ENCODE measurements at places on chromosomes 7 and 10. TPM values are rescaled to one million over a fixed set of nuclear protein-coding genes. Genes with fewer than 3 reads are reported as not detected.

DNA sequence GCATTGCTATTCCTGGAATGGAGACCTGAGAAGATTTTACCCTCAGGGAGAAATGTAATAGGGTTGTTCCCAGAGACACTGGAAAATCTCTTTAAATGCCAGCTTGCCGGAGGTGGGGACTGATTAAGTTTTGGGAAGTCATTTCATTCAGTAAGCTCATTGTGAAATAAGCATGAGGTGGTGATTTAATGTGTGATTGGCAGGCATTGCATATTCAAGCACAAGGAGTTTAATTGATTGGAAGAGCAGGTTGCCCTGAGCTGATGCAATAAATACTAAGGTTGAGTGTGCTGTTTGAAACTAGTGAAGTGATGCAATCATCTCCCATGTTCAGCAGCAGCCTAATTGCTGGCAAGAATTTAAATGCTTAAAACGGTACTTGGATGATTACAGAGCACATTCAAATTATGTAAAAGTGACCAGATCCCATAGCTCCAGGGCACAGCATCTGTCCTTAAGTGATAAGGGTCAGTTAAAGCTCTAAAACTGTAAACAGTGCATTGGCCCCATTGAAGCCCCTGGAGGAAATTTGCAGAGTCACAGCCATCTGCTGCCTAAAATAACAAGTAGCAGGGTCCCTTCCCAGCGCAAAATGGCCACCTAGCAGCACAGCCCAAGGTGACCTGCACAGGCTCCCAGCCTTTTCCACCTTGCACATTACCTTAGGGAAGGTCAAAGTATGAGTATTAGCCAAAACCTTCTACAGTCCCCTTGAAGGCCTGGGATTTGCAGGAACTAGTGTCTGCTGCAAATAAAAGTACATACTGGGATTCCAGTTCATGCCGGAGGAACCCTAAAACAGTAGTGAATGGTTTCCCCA is 92.1 kb downstream of the CCDC71L start:
- peaks cover 10% of the 10 kb centered on the region for H3K4me1 ChIP-seq
- no peak overlapping the region for H3K4me3 ChIP-seq
- DNase-seq: peak; percentile 80
- H3K27me3 ChIP-seq: no peaks in the 10 kb centered on the region

DNA sequence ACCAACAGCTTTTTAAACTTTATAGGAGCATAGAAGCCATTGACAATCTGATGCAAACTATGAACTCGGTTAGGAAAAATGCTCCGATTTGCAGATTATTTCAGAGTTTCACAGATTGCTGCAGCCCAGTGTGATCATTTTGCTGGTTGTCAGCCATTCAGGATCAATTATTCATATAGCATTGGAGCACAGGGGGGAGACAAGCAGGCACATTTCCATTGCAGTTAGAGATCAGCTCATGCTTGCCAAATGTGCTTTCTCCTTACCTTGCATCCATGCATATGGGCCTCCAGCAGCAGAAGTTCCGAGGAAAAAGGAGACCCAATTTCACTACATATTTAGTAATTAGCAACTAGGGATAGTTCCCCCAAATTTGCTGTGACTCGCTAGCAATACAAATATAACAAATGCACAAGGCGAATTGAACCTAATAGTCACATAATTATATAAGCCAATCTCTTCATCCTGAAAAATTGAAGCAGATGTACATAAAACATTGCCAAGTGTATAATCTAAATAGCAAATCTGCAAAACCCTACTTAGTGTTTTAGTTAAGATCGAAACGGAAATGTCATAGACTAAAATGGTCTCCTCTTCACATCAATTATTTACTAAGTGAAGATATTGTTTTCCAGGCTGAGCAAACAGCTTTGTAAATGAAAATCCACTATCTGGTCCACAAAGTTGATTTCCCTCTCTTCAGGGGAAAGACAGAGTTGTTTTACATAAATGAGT is 49.5 kb upstream of the RSU1 start:
- DNase-seq: peak; percentile 47
- H3K4me3 ChIP-seq: peak overlapping the region; percentile 15
- H3K36me3 ChIP-seq: no peaks in the 10 kb centered on the region
- H3K27ac ChIP-seq: peak overlapping the region; percentile 97
- peaks cover 29% of the 10 kb centered on the region for H3K4me1 ChIP-seq

GRCh38 chr10:4830551-4830950 is 4.5 kb downstream of the AKR1E2 start:
- H3K36me3 ChIP-seq: peaks cover 17% of the 10 kb centered on the region
- no peaks in the 10 kb centered on the region for H3K4me1 ChIP-seq
- no peak overlapping the region for H3K4me3 ChIP-seq
- no peaks in the 10 kb centered on the region for H3K27me3 ChIP-seq
- no peak overlapping the region for H3K27ac ChIP-seq

The GPR37 gene
- not detected for polyA plus RNA-seq

The SLC16A12 gene
- 0.13 TPM for polyA plus RNA-seq

DNA sequence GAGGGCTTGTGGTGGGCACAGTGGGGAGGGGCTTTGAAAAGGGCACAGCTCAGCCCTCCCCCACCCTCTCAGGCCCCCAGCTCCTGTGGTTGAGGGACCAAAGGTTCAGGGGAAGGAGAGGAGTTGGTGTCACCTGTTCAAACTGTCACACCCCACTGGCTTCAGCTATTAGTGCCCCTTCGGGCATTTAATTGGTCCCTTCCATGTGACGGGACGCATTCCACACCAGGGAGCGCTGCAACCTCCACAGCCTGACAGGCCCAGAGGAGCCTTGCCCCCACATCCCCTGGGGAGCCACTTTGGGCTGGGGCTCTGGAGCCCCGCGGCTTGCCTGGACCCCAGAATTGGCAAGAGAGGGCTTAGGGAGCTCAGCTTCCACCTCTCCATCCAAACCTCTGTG is 75.7 kb downstream of the C10orf105 start:
- H3K27me3 ChIP-seq: no peaks in the 10 kb centered on the region
- no peak for DNase-seq
- peaks cover 20% of the 10 kb centered on the region for H3K4me1 ChIP-seq
- H3K27ac ChIP-seq: no peak overlapping the region
- no peaks in the 10 kb centered on the region for H3K36me3 ChIP-seq
- H3K4me3 ChIP-seq: no peak overlapping the region

GRCh38 chr7:5193880-5194279 is 3.8 kb downstream of the WIPI2 start:
- peaks cover 10% of the 10 kb centered on the region for H3K4me1 ChIP-seq
- H3K27me3 ChIP-seq: no peaks in the 10 kb centered on the region
- no peak for DNase-seq
- H3K4me3 ChIP-seq: no peak overlapping the region

GRCh38 chr7:40720416-40720815 is 585.6 kb downstream of the SUGCT start:
- peak overlapping the region; percentile 89 for H3K27ac ChIP-seq
- H3K36me3 ChIP-seq: peaks cover 4% of the 10 kb centered on the region

The ZCWPW1 gene
- polyA plus RNA-seq: 4.1 TPM

DNA sequence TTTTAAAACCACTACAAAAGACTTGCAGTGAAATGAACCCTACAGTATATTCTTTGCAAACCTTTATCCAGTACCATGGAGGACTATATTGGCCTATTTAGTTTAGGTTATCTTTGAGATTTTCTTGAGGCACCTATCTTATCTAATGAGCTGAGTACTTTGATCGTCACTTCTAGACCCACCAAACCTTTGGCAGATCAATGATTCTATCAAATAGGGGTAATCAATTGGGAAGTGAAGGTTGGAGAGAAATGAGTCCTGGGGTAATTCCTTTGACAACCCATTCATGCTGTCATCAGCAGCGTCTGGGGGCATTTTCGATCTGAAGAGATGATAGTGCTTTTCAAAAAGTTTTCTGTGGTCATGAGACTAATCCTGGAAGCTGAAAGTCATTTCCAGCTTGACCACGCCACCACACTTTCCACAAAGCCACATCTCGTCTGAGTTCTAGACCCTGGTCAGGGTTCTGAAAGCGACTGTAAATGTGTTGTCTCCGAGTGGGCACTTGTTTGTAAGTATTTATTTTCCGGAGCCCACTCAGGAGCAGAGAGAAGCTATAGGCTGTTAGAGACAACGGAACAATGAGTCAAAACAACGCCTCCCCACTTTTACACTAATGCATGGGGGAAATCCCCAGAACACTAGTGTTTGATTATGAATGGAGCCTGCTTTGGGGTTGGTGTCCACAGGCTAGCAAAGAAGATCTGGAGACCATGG is 4.8 kb downstream of the EGR2 start:
- no peak overlapping the region for H3K4me3 ChIP-seq
- H3K27ac ChIP-seq: no peak overlapping the region
- H3K27me3 ChIP-seq: peaks cover 20% of the 10 kb centered on the region
- peaks cover 19% of the 10 kb centered on the region for H3K36me3 ChIP-seq
